Fibroblast of skin of left quadriceps (primary cell): ENCODE measurements at places on chromosomes 7 and 10.

DNA sequence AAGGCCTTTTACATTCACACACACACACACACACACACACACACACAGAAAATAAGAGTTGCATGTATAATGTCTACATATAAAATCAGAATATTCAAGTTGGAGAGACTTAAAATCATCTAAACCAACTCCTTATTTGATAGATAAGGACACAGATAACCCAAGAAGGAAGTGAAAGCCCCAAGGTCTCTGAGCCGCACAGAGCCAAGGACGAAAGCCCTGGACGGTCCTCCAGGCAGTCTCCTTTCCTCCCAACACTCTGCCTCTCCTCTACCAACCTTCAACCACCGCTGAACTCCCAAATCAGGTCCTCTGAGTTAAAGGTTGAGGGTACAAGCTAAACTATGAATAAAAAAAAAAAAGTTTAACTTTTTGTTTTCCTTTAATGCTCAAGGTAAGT lies 28.2 kb downstream of the UBE2H start:
- no peak for DNase-seq

GRCh38 chr7:37336259-37336658 lies 112.4 kb downstream of the ELMO1 start:
- no peak for DNase-seq

DNA sequence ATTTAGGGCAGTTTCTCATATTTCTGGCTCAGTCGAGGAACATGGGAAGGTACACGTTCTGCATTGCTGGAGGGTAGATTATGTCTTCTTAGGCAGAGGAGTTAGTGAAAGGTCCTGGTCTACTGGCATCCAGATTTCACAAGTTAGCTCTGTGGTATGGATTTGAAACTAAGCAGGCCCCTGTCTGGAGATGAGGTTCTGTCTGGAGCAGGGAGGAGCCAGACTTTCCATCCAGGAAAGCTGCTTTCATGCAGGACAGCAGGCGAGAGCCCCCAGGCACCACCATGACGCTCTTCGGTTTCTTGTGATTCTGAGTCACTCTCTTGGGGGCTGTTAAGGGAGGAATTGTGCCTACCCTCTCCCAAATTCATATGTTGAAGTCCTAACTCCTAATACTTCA lies 184.3 kb downstream of the KIAA1217 start:
- no peak for DNase-seq

DNA sequence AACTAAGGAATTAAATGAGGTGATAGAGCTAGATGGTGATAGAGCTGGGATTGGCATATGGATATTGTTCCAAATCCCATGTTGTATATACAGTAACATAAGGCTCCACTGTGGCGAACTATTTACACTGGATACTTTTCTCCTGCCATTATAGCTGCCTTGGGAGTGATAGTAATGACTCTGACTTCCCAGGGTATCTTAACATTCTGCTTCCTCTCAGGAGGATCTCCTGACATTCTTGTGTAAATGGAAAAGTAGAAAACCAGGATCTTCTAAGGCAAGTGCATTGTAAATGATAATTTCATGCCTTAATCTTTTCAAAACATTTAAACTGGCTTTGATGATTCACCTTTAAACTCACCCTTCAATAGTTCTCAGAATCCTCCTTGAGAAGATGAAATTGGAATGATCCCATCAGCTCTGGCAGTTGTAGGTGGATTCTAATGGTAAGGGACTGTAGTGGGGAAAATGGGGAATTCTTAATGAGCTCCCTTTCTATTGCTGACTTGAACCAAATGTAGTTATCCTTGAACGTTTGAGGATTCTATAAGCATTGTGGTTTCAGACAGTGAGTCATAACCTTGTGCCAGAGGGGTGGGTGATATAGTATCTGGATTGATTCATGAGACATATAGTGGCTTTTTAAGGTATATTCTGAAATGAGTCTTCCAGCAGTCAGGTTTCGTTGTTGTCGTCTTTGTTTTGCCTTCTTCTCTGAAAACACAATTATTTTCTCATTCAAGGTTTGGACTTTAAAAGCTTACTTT lies 450.0 kb downstream of the SUGCT start:
- DNase-seq, result no peak

- DNase-seq, result no peak
Observed at GRCh38 chr7:136033413-136034031, 56.4 kb upstream of the MTPN start.

- DNase-seq, result no peak
Observed at GRCh38 chr7:18768256-18768655, 272.7 kb downstream of the HDAC9 start.

DNA sequence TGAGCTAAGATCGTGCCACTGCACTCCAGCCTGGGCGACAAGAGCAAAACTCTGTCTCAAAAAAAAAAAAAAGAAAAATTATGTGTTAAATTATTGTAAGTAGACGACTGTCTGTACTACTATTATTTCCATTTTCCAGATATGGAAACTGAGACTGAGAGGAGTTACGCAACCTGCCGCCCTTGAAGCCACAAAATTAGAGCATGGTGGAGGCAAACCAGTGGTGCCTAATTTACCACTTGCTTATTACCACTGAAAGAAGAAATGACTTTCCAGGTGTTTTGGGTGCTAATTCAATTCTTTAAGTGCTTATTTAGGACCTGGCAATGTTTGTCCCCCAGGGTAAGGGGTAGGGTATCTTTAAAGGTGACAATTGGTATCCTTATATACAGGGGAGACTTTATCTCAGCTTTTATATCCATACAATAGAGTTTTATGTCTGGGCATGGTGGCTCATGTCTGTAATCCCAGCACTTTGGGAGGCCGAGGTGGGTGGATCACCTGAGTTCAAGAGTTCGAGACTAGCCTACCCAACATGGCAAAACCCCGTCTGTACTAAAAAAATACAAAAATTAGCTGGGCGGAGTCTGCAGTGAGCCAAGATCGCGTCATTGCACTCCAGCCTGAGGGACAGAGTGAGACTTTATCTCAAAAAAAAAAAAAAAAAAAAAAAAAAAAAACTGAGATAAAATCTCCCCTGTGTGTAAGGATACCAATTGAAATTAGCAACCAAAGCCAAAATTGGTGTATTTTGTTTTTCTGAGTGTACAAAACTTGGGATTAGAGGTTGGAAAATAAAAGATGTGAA lies 16.6 kb upstream of the CAMK1D start:
- no peak for DNase-seq

DNA sequence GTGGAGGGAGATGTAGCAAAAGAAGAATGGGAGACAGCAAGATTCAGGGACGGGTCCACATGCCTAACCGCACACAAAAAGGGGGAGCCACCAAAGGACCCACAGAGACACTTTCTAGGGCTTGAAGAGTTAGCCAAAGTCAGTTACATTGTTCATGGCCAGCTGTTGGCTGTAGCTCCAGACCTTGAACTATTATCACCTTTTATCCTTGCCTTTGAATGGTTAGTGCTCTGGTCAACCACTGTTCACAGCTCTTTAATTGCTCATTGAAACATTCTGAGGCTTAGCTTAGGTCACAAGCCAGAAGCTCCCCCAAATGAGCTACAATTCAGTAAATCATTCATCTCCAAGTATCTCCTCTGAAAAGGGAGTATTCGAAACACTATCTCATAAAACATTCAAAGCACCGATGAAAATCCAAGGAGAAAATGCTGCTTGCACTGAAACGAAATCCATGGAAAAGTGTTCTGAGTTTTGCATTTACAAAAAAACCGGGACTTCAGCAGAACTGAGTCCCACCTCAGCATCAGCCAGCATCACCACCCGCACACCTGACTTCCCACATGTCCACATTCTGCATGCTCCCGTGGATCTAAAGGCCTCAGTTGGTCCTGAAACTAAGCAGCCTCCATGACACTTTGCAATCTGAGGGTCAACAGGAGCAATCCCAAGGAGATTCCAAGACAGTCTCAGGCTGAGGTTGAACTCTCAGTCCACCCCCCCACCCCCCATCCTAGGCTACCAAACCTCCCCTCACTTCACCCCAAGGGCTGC lies 4.0 kb downstream of the SORBS1 start:
- no peak for DNase-seq

- no peak for DNase-seq
Observed at GRCh38 chr7:94003446-94004023, 620 bp downstream of the BET1 start.

GRCh38 chr7:67817481-67817880 lies 820.8 kb downstream of the TYW1 start:
- no peak for DNase-seq

DNA sequence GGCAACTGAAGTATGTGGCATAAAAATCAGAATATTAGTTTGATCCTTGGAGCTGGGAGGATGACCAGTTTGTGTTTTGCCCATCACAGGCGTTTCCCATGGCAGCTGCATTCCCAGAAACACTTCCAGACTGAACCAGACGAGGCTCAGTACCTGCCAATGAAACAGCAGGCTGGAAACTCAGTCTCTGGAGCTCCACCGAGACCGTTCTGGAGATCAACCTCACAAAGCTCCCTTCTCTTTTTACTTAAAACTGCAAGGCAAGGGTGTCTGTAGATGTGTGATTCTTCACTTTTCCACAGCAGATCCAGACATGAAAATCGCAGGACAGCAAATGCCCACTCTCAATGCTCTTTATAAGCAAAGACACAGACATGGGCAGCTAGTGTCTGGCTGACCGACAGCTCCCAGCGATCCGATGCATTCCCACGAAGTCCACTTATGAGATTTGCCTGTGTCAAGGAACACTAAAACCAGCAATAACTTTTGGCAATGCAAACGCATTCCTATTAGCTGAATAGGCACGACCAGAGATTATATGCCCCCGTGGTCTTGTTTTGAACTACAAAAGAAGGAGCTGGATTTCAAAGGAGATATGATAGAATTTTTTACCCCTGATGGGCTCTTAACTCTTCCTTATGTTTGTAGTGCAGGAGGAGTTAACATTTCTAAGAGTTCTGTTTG lies 72.6 kb downstream of the ADAM12 start:
- DNase-seq, result peak; percentile 45

GRCh38 chr10:50951365-50951764 lies 65.9 kb upstream of the A1CF start:
- DNase-seq, result no peak

DNA sequence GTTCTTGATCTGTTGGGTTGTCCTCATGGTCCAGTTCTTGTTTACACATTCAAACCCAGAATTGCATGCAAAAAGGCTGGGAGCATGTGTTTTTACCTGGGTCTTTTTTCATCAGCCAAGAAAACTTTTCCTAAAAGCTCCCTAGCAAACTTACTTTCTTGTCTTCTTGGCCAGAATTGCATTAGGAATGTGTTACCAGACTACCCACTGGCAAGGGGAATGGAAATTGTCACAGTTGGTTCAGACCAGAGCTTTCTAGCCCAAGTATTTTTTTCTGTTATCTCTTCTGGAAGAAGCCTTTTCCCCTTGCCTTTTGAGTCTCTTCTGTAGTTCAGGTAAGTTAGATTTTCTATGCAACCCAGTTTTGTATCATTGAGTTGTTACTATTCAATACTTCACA lies 77.5 kb downstream of the BMPR1A start:
- DNase-seq, result no peak

- no peak for DNase-seq
Observed at GRCh38 chr7:46024263-46024916, 103.3 kb upstream of the IGFBP3 start.

GRCh38 chr7:140345426-140345825 lies 52.9 kb downstream of the SLC37A3 start:
- no peak for DNase-seq

DNA sequence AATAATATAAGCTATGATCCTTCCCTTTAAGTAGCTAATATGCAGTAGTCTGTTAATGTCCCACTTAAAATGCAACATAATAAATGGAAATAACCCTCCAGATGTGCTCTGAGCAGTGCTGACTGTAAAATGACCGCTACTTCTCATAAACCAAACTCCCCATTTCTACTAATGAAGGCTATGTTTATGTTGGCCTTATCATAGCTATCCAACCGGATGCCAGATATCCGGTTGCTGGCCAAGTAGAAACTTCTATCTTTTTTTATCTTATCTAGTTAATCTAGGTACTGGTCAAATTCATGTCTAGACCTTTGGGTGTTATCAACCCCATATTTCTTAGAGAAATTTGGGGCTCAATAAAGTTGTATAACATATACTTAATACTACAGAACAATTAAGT lies 56.6 kb downstream of the CHRM2 start:
- DNase-seq, result no peak

GRCh38 chr7:124152859-124153692 lies 120.2 kb upstream of the TMEM229A start:
- no peak for DNase-seq

GRCh38 chr7:131040467-131040932 lies 287.2 kb upstream of the MKLN1 start:
- DNase-seq, result peak; percentile 50

DNA sequence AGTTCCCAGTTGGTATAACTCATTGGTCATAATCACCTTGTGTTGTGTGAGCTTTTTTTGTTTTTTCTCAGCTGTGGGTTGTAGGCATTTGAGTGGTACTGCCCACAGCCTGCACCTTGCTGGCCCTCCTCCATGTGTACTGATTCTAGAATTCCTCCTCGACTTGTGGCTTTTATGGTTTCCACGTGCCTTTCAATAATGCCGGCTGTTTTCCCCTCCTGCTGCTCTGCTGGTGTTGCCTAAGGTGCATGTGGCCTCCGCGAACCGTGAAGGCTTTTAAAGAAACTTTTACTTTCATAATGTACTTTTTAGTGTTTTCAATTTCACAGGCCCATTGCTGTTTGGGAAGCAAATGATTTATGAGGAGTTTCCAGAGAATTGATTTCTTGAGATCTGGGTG lies 518.0 kb downstream of the REEP3 start:
- no peak for DNase-seq

GRCh38 chr7:42039921-42040320 lies 197.1 kb downstream of the GLI3 start:
- no peak for DNase-seq

DNA sequence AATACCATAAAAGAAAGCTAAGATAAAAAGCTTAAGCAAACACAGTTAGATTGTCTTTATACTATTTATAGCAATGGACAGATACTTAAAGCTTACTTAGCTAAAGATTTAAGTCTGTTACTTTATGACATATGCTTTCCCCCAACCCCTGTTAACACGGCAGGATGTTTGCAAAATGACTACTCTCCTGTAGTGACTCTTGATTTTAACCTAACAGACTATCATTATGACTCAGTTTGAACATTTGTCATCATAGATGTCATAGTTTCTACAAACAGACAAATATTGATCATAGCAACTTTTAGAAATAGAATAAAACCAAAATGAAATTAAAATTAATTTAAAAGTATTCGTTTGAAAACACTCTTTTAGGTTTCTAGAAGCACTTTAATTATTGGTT lies 7.8 kb upstream of the COMMD3 start:
- DNase-seq, result no peak

- no peak for DNase-seq
Observed at GRCh38 chr7:156827587-156828203, 65.3 kb downstream of the LMBR1 start.

- DNase-seq, result no peak
Observed at GRCh38 chr10:30438021-30438850, 4.3 kb downstream of the MAP3K8 start.

DNA sequence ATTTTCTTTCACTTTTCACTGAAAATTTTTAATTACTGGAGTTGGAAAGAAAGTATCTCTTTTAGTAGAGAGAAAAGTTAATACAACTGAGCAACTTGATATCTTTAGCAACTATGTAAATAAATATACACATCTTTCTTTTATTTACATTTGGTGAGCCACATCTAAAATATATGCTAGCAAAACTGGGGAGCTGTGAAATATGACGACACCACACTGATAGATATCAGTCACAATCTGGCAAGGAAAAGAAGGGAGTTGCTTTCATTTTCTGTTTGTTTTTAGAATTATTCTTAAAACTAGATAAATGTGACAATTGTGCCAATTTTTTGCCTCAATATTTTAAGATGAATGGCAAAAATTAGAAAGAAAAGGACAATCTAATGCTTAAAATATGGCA lies 2.7 kb upstream of the ZNF804B start:
- no peak for DNase-seq

GRCh38 chr7:75842836-75843446 lies 29.3 kb upstream of the CCL24 start:
- DNase-seq, result peak; percentile 73
